ENCODE measurements at places on chromosomes 7 and 10.

- no peak for DNase-seq
Measured at GRCh38 chr10:88537322-88537721, 45.8 kb downstream of the RNLS start.

DNA sequence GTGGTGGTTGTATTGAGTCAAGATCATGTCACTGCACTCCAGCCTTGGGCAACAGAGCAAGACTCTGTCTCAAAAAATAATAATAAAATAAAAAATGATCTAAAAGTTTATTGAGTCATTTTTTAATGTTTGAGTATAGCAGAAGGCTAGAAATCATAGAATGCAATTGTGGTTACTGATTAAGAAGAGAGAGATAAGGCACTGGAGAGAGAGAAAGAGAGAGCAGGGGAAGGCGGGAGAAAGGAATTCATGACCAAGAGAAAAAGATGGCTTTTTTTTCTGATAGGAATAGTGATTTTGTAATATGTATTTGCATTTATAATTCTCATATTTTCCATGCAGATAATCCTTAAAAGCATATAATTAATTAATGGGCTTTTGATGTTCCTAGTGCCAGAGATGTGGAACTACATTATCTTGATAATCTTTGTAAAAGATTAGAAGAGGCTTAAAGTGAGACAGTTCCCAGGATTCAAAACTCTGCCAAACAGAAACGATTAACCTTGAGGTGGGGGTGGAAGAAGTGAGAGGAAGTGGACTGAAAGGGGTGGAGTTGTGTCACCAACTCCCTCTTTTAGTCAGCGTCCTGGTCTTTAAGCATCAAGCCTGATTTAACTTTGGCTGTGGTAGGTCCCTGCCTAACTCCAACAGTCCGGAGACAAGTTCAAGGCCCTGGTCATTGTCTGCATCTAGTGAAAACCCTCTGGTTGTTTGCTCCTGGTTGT is 76.2 kb downstream of the CHN2 start:
- DNase-seq = no peak

- DNase-seq = no peak
Measured at GRCh38 chr7:76364198-76364584, 5.4 kb upstream of the YWHAG start.

GRCh38 chr10:86857128-86857721 is 100.2 kb downstream of the MMRN2 start:
- DNase-seq = no peak

- no peak for DNase-seq
Measured at GRCh38 chr7:126792521-126792920, 460.2 kb downstream of the GRM8 start.

Measured in CD4-positive, alpha-beta T cell treated with Interleukin-2 at 100 ng/mL for 4 hours (primary cell).